SJSA1 (cell line): ENCODE measurements at places on chromosomes 6 and 20.

DNA sequence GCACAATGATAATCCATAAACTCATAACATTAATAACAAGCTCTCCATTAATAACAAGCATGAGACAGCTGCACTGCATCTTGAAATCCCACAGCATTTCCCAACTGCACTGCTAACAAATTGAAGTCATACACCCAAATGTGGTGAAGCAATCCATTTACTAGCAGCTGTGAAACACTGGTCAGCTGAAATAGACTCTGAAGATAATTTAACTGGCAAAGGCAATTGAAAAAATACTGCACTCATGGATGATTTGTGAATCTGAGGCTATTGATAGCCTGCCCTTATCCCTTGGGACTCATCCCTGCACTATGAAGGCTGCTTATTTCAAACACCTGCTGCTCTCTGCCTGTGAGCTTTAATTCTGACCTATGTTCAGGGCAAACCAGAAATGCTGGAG lies 49.1 kb upstream of the PLCB1 start:
- DNase-seq = no peak

GRCh38 chr6:16676376-16676775 lies 84.9 kb downstream of the ATXN1 start:
- no peak for DNase-seq

DNA sequence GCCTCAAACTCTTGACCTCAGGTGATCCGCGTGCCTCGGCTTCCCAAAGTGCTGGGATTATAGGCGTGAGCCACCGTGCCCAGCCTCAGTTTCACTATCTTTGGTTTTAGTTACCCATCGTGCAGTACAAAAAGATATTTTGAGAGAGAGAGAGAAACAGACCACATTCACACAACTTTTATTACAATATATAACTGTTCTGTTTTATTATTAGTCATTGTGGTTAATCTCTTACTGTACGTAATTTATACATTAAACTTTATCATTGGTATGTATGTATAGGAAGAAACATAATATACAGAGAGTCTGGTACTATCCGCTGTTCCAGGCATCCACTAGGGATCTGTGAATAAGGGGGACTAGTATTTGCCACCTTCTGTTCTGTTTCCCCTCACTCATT lies 29.4 kb upstream of the TAF8 start:
- no peak for DNase-seq

DNA sequence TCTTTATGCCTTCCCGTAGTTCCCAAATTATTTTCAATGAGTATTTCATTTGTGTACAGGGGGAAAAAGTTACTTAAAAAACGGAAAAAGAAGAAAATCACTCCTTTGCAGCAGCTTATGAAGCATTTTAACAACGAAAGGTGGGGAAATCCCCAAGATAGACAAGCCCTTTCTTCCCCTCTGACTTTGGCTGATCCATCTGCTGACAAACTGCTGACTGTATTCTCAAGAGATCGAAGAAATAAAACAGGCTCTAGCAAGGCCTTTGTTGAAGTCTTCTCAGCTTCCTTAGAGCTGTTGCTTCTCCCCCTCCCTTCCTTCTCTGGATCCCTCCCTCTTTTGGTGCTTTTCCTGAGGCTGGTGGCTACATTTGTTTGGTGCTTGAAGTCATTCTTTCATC lies 325.2 kb downstream of the NRN1 start:
- DNase-seq = no peak

- no peak for DNase-seq
These were observed 5.8 kb downstream of the TFEB start for GRCh38 chr6:41729624-41730023.

DNA sequence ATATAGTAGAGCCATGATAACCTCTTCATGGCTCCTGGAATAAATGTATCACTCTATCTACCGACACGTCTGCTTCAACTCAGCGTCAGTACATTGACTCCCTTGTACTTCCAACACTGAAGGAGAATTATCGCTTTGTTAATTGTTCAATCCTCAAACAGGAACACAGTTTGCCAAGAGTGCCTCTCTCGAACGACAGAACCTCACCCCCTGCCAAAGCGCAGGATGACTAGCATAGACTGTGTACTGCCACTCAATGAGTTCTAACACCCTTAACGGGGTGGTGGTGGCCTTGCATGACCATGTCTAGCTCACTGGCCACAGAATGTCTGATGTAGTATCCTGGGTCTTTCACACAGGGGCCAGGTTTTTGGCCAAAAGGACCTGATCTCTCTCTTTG lies 81.4 kb upstream of the HEY2 start:
- DNase-seq = no peak

- DNase-seq = no peak
These were observed 130.6 kb upstream of the DOK5 start for GRCh38 chr20:54344832-54345231.

- DNase-seq = no peak
These were observed 85.4 kb upstream of the MYLIP start for GRCh38 chr6:16043171-16044135.

DNA sequence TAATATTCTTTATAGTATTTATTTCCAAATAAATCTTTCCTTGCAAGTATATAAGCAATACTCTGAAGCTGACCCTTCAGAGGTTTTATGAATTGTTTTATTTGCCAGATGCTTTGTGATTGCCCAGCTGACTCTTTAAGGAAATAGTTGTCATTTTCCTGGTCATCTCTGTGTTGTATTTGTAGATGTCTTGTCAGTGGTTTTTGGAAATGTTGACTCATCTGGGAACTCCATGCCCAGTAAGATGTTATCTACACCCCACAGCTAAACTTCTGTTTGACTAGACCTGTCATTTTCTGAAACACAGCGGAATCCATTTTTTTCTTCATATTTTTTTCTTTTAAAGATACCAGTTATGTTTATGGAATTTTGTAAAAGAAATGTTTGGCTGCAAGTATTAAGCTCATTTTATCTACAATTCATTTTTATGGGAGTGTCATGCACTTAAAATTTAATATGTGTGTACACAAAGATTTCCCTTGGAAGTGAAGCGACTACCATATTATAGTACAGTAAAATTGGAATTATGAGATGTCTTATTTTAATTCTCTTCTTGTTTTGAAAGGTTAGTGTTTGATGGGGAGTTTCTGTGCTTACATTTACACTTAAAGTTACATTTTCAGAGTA lies 491.0 kb downstream of the NKAIN2 start:
- DNase-seq = no peak

DNA sequence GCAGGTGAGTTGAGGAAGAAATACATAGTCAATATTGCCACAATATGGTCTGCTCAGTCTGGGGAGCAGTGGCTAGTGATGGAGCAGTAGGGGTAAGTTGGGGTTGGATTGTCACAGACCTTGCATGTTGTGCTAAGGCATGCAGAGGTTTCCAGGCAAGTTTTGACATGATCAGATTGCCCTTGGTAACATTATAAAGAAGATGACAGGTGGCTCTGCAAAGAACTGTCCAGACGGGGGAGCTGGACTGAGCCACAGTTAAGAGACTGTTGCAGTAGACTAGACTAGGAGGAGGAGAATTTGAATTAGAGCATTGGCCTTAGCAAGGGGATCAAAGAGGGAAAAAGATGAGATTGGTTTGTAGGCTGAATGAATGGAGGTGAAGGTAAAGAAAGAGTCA lies 23.4 kb downstream of the ATRN start:
- DNase-seq = no peak
